Effector memory CD8-positive, alpha-beta T cell (primary cell): ENCODE measurements at places on chromosomes 12 and 14.

- no peak for DNase-seq
Observed at GRCh38 chr14:59251811-59252771, 63.6 kb downstream of the DAAM1 start.

DNA sequence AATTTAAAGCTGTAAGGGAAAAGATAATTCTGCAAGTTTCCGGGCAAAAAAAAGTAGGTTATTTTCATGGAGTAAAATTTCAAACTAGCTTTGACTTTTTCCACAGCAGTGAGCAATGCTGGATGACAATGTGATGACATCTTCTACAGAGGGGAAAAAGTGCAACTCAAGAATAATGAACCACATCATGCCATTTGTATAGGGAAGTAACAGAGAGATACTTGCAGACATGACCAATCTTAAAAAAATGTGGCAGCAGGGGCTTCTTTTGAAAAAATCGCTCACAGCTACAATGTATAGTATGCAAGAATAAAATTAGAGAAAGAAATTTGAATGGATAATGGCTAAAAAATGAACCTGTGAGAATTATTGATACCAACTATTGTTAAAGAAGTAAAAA, 115.5 kb downstream of the DHRS2 start:
- no peak for DNase-seq

DNA sequence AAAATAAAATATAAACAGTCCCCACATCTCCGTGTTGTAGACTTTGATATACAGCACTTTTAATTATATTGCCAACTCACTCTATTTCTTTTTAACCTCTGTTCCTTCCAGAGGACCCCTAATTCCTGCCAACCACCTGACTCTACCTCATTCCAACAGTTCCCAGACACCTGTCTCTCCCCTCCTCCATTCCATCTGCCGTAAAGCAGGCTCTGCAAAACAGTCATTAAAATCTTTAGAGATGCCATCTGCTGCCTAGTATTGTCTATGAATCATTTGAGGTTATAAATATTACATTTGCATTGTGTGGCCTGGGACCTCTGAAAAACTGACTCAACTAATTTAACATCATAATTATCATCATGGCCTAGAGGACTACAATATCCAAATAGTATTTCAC, 148.8 kb upstream of the DCN start:
- no peak for DNase-seq

DNA sequence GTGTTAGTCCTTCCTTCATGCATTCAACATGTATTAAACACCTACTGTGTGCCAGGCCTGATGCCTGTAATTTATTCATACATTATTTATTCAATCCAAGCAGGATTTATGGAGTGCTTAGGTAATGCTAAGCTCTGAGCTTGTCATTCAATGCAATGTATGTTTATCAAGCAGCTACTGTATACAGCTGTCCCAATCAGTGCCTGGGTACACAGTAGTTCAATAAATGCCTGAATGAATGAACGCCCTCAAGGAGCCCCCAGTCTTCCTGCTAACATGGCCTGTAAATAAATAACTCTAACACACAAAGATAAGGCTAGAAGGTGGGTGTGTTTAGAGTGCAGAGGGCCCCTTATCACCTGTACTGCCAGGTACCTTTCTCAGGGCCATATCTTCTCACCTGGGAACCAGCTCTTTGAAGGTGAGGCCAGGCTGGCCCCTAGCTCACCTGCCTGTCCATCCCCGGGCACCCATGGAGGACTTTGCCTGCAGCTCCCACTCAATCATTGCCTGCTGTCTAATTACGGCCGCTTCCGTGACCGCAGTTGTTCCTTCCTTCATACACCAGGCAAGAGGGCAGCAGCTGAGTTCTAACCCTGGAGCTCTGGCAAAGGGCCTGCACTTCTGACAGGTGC, 20.0 kb upstream of the KDM2B start:
- DNase-seq, result no peak

- peak; percentile 60 for DNase-seq
Observed at GRCh38 chr14:101843665-101844064, 82.2 kb downstream of the PPP2R5C start.

DNA sequence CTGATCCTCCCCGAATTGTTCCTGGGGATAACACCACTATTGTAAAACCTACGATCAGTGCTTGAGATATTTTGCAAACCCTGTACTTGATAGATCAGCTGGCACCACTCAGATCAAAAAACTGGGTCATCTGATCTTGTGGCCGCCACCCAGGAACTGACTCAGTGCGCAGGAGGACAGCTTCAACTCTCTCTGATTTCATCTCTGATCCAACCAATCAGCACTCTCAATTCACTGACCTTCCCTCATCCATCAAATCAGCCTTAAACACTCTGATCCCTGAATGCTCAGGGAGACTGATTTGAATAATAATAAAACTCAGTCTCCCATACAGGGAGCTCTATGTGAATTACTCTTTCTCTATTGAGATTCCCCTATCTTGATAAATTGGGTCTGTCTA, 4.2 kb upstream of the XPOT start:
- DNase-seq, result no peak

- no peak for DNase-seq
Observed at GRCh38 chr12:131327521-131328488, 374.1 kb downstream of the ADGRD1 start.

GRCh38 chr12:109952160-109952858, 43.9 kb downstream of the GIT2 start:
- no peak for DNase-seq

- no peak for DNase-seq
Observed at GRCh38 chr14:92317511-92317910, 5.5 kb upstream of the SLC24A4 start.

- DNase-seq, result no peak
Observed at GRCh38 chr12:122726080-122726558, 4.5 kb downstream of the HCAR1 start.

- DNase-seq, result no peak
Observed at GRCh38 chr12:92871116-92871515, 58.0 kb downstream of the EEA1 start.

DNA sequence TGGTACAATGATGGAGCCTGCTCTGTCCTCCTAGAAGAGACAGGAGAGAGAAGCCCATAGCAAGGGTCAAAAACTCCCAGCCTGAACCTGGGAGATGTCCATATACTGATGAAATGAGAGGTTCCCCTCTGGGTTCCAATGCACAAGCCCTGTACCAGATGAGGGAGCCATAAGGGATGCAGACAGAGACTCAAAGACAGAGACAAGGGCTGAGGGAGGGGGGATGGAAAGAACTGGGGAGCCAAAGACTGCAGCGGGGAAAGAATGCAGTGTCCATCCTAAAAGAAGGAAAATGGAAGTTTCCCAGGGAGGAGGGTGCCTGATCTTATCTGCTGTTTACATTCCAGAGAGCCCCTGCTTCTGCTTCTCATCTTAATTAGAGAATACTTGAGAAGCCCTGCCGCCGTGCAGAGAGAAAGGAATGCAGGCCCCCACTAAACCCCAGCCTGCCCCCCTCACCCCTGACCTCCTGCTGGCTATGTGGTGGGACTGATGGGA, 27.7 kb downstream of the KRT18 start:
- no peak for DNase-seq

- peak; percentile 51 for DNase-seq
Observed at GRCh38 chr12:57632958-57633840, at the start of gene B4GALNT1. Gene B4GALNT1, minus strand, starts transcription at chr12:57633201. Its CDS starts 1,069 bp downstream, at chr12:57632132.

DNA sequence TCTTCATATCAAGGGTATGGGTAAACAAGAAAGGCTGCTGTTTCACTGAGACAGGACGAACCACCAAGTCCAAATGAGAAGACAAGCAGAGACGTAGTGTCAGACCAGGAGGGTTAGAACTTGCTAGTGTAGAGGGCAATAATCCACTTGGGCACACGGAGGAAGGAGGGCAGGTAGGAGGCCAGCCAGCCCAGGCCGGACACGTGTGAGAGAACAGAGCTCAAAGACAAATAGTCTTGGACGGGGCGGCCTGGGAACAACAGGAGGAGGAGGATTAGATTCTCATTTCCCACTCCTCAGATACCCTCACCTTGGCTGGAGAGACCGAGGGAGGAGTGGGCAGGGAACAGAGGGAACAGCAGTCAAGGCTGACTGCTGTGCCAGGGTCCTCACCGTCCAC, 8.8 kb downstream of the DHRS1 start:
- DNase-seq, result no peak

DNA sequence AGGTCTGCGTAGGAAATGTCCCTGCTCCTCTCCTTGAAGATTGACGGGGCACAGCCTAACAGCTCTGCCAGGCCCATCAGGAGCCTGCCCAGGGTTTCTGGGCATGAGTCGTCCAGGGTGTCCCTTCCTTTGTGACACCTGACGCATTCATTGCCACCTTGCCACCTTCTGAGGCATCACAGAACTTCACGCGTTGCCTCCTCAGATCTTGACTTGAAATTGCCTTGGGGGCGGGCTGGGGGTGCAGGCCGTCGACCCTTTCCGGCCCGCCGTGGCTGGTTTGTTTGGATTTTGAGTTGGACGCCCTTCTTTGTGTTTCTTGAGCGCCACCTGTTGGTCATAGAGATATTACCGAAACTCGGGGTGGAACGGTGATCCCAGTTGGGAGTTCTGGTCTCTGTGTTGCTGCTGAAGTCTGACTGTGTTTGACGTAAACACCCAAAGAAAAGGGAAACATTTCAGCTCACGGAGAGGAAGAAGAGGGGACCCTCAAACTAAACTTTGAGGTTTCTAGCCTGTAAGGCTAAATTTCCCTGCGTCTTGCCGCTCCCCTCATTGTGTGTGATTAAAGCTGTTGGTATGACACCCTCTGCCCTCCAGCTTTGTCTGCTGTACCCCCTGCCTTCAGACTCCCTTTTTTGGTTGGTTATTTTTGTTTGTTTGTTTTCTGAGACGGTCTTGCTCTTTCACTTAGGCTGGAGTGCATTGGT, 44.6 kb downstream of the MLXIP start:
- DNase-seq, result peak; percentile 78

GRCh38 chr12:47222520-47223030, 142.8 kb upstream of the AMIGO2 start:
- DNase-seq, result no peak

- DNase-seq, result no peak
Observed at GRCh38 chr12:69469854-69470188, 367 bp upstream of the FRS2 start.

DNA sequence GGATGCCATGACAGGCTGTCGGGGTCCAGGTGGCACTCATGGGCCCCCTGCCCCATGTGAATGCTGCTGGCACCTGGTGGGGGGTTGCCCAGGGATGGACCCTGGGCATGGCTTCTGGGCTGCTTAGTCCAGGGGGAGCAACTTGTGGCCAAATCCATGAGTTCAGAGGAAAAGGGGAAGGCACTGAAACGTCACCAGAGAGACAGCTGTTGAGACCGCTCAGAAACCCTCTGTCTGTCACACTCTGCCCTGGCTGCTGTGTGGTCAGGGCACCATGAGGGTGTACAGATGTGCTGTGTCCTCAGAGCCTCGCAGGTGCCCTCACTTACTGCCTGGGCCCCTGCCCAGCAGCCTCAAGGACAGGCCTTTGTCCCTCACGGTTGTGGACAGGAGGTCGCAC, 9.4 kb downstream of the CLBA1 start:
- no peak for DNase-seq

GRCh38 chr14:88421286-88421685, 35.8 kb downstream of the SPATA7 start:
- DNase-seq, result no peak

- no peak for DNase-seq
Observed at GRCh38 chr14:58732387-58732786, 94.6 kb downstream of the DACT1 start.

GRCh38 chr12:114920771-114921554, 237.0 kb upstream of the TBX3 start:
- no peak for DNase-seq

DNA sequence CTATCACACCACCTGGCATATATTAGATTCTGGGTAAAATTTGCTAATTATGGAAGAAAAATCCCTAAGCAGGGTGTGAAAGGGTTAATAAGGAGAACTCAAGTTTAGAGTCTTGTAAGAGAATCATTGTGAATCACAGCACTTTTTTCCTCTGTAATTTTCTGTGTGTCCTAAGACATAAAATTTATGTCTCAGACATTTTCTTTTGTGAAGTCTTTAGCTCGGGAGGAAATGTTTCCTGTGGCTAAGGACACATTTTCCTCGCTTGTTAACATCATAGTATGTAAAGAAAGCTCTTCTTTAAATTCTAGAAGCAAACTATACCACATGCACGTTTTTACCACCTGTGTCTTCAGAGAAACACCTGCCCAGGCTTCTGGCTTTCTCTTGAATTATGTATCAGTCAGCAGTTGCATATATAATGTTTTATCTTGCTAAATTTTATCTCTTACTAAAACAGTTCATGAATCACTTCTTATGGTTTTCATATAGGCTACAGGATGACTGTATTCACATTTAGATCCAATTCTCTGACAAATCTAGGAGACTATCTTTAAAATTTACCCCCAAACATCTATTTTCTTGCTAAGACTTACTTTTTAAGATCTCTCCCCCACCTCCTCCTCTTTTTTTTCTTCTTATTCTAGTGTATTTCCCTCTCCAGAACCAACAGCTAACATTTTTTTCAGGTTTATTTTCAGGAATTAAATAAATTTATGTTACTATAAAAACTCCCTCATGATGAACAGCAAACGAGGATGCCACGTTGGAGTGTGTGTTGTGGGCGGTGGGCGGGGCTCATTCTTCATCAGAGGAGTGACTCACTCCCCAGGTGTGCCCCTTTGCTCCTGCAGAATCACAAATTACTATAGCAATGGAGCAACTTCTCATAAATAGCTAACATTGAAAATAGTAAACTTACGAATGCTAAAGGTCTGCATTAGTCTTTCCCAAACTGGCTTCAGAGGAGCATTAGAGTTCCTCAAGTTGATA, 11.6 kb upstream of the CSRP2 start:
- no peak for DNase-seq

- no peak for DNase-seq
Observed at GRCh38 chr14:64467566-64467965, 2.3 kb downstream of the AKAP5 start.

DNA sequence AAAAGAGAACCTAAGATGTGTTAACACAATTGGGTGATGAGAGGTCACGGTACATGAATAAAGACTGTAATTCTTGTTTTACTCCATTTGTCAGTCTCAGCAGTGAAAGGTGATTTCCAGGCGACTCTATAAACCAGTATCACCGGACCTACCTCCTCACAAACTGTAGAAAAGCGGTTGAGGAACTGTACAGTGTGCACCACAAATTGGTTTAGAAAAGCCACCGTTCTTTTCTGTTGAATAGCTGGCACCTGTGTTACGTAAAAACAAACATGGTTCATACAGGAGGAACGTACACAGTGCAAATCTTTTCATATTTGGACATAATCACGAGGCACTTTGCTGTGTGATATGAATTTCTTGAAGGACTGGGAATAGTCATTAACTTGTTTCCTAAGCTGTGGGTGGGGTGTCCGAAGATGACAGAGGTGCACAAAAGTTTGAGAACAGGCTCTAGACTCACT, 663 bp downstream of the WASHC3 start:
- DNase-seq, result peak; percentile 22

- no peak for DNase-seq
Observed at GRCh38 chr14:65928995-65929394, 516.5 kb downstream of the FUT8 start.

- no peak for DNase-seq
Observed at GRCh38 chr12:59093073-59093772, 172.9 kb upstream of the LRIG3 start.

DNA sequence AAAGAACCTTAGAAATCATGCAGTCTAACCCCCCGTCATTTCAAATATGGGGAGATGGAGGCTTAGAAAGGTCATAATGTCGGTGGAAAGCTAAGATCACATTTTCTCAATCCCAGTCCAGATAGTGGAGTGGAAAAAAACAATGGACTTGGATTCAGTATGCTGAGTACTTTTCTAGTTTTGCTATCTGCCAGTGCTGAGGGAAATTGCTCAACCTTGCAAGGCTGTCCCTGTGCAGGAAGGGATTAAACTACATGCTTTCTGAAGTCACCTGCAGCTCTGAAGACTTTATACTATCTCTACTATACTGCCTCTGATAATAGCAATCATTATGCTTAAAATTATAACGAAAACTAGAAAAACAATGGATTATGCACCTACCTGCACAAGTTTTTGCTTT, 272.8 kb downstream of the LRIG3 start:
- no peak for DNase-seq
